ENCODE measurements at places on chromosomes 12 and 14.

- no peak for DNase-seq
Observed at GRCh38 chr12:12445165-12445881, 88.4 kb downstream of the BORCS5 start.

GRCh38 chr12:64808110-64808509, 16.3 kb upstream of the TBC1D30 start:
- DNase-seq, result no peak

DNA sequence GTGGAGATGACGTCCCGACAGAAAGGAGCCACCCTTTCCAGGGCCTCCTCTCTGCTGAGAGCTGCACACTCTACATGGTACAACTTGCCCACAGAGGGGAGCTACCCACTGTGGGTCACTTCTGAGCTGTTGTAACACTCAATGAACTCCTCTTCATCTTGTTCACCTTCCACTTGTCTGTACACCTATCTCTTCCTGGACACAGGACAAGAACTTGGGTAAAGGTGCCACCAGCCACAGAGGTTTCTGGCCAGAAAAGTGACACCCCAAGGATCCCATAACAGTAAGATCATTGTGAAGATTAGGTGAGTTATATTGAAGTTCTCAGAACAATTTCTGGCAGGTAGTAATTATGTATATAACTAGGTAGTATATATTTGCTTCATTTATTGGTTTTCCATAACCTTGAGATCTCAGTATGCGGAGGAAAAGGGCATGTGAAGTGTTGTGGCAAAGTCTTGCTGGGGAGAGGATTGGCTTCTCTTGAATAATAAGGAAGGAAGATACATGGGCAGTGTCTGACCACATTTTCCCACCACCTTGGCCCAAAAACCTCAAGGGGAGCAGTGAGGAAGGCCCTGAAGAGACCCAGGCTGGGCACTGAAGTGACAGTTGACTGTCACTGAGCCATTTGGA, 34.2 kb downstream of the KRT76 start:
- no peak for DNase-seq

DNA sequence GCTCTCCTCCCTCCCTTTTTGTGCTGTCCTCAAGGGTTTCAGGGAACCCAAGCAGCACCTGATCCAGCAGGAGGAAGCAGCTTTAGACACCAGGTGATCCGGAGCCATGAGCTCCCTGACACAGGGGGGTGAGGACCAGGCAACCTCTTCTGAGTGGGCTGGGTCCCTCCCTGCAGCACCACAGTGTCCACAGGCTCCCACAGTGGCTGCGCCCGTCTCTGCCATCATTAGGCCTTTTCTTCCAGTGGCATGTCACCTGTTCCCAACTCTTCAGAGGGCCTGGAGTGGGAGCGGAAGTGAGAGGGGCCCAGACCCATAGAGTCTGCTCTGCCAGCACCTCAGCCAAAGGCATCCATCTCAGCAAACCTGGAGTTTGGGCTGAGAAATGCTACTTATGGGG, 421 bp upstream of the KRT76 start:
- no peak for DNase-seq

- no peak for DNase-seq
Observed at GRCh38 chr14:91708795-91709194, 23.1 kb downstream of the CATSPERB start.

All from adipocyte (in vitro differentiated cells).